ENCODE measurements at places on chromosomes 5 and 9. TPM values are rescaled to one million over a fixed set of nuclear protein-coding genes. Genes with fewer than 3 reads are reported as not detected.

Gene PCDHGA9
- total RNA-seq = 6.9 TPM

Gene GFPT2
- 11.0 TPM for total RNA-seq

Gene KLHL9
- total RNA-seq = 71.7 TPM

Gene ELAVL2
- 311 TPM for total RNA-seq

Gene ADRA1B
- 1.2 TPM for total RNA-seq

Gene CDC20B
- total RNA-seq = not detected

Gene CTNND2
- 74.2 TPM for total RNA-seq

Gene SMIM33
- not detected for total RNA-seq

Gene SMC2
- total RNA-seq = 26.1 TPM

Gene BTNL3
- not detected for total RNA-seq

Gene MSX2
- 0.41 TPM for total RNA-seq

Gene SOHLH1
- not detected for total RNA-seq

Gene CCDC69
- total RNA-seq = 0.41 TPM

Gene ACSL6
- total RNA-seq = 34.2 TPM

Gene GPRIN1
- total RNA-seq = 101 TPM

Gene FOXD4
- 1.2 TPM for total RNA-seq

Gene FOXD4L3
- total RNA-seq = not detected

Gene FGF10
- 2.4 TPM for total RNA-seq

Gene RLN2
- not detected for total RNA-seq

Gene LCN15
- not detected for total RNA-seq

Gene DEPDC1B
- total RNA-seq = 12.2 TPM

Gene SPOUT1
- 10.2 TPM for total RNA-seq

Gene NME5
- total RNA-seq = 13.0 TPM

Gene ZNF346
- 28.5 TPM for total RNA-seq

Gene RASEF
- total RNA-seq = 0.41 TPM

Gene PCDH1
- total RNA-seq = 41.2 TPM

Gene THBS4
- 2.0 TPM for total RNA-seq

Gene TAF11L5
- not detected for total RNA-seq

Gene APBA1
- 24.9 TPM for total RNA-seq

Gene TENT4A
- total RNA-seq = 11.0 TPM

Gene PTGES
- total RNA-seq = 3.7 TPM

Gene DOK3
- 3.3 TPM for total RNA-seq

Gene GPX3
- total RNA-seq = 4.1 TPM

Gene CSF1R
- total RNA-seq = 5.3 TPM

Gene PRDM9
- not detected for total RNA-seq

Gene FBXO38
- 86.8 TPM for total RNA-seq

Gene TEX48
- not detected for total RNA-seq

Gene LPCAT1
- total RNA-seq = 127 TPM

Gene FIBCD1
- 0.82 TPM for total RNA-seq

Gene SLC6A19
- not detected for total RNA-seq

Gene PNPLA7
- total RNA-seq = 0.82 TPM

Gene PCDHB5
- total RNA-seq = 7.3 TPM

Gene FAM200C
- total RNA-seq = 33.8 TPM

Gene HRCT1
- total RNA-seq = 0.82 TPM

Gene LECT2
- not detected for total RNA-seq
